Calu3 (cell line): ENCODE measurements at places on chromosomes 12 and 14. TPM values are rescaled to one million over a fixed set of nuclear protein-coding genes. Genes with fewer than 3 reads are reported as not detected.

SDR9C7 gene
- not detected in 2 replicates for total RNA-seq

- no peak for DNase-seq
These were observed 83.6 kb upstream of the VASH1 start for GRCh38 chr14:76677534-76678145.

GRCh38 chr12:120592121-120593049 lies 11.2 kb upstream of the POP5 start:
- DNase-seq: no peak

- no peak for DNase-seq
These were observed 76.8 kb downstream of the HMGA2 start for GRCh38 chr12:65900912-65901672.

- DNase-seq: no peak
These were observed 345.2 kb downstream of the BCL11B start for GRCh38 chr14:98926801-98927200.

GRCh38 chr12:94641283-94641682 lies 9.1 kb downstream of the TMCC3 start:
- DNase-seq: no peak
